Heart right ventricle (tissue), 16 donors: ENCODE measurements at places on chromosomes 12 and 14.

DNA sequence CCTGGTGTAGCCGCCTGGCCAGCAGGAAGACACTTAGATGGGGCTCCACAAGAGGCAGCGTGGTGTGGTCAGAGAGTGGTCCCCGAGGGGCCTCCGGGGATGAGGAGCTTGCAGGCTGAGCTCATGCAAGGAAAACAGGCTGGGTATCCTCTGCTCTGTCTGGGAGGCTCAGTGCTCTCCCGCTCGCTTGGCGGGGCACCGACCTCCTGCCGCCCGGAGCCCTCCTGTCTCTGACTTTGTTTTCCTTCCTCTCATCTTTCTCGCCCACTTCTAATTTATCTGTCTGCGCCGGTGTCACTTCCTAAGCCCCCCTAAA lies 31.3 kb upstream of the DLK1 start:
- DNase-seq: no peak

- no peak for DNase-seq
Observed at GRCh38 chr14:59292921-59293534, 104.6 kb downstream of the DAAM1 start.

- DNase-seq: no peak
Observed at GRCh38 chr14:101183376-101184103, 280.0 kb upstream of the RTL1 start.

- DNase-seq: no peak
Observed at GRCh38 chr14:33642691-33643244, 308.1 kb downstream of the EGLN3 start.

- peak; percentile 86 for DNase-seq
Observed at GRCh38 chr14:53956427-53957201, at the start of gene BMP4. Gene BMP4 (minus strand): TSS chr14:53956825. CDS start chr14:53952222, 4,603 bp downstream.

- DNase-seq: no peak
Observed at GRCh38 chr14:37036669-37037341, 135.6 kb downstream of the SLC25A21 start.

- DNase-seq: no peak
Observed at GRCh38 chr12:1161197-1161596, 170.2 kb downstream of the ERC1 start.

DNA sequence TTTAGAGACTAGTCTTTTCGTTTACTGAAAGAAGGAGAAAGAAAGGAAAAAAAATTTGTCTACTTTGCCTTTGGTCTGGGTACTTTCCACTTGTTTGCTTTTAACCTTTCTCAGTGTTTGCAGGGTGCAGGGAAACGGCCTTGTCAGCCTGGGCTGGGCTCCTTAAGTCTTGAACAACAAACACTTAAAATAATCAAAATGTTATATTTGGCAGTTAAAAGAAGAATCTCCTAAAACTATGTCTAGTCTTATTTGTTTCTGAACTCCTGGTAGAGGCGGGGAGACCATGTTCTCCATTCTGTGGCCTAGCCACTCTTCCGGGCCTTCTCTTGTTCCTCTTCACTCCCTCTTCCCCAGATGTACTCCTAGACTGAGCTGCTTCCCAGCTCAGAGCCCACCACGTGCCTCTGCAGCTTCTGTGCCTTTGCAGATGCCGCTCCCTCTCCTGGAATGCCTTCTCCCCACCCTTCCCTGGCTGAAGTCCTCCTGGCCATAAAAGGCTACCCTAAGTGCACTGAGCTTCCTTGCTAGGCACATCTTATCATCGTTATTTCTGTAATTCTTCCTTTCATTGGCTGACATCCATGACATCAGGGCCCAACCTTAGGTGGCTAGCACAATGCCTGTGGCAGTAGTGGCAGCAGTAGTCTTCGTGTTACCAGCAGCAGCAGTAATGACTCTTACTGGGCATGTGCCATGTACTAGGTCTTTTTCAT lies 432.9 kb downstream of the ZFP36L1 start:
- DNase-seq: peak; percentile 35

GRCh38 chr12:69897744-69898143 lies 72.7 kb downstream of the MYRFL start:
- peak; percentile 21 for DNase-seq

GRCh38 chr12:124756166-124756565 lies 107.5 kb downstream of the SCARB1 start:
- DNase-seq: no peak

- peak; percentile 73 for DNase-seq
Observed at GRCh38 chr12:52884526-52885293, 20.2 kb downstream of the KRT8 start.

DNA sequence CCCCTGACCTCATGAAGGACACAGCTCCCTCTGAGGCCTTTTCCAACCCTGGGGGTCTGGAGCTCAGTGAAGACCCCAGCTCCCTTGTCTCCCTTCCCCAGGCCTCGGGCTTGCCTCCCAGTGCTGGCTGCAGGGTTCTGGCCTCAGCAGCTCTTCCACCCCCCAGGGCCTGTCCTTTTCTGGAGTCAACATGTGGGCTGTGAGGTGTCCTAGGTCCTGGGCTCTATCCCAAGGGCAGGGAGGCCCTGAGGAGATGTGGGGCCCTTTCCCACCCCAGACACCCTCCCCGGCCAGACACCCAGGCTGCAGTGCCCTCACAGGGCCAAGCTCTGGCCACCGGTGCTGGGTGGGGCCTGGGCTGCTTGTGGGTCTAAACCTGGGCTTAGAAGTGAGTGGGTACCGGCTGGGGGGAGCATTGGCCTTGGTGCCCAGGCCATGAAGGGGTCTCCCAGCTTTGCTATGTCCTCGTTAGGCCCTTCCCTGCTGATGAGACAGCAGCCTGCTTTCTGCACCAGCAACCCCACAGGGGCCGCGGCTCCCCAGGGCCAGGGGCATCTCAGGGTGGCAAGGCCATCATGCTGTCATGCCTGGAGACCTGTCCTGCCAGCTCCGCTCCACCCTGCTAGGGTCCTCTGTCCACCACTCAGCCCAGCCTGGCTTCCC lies 2.7 kb upstream of the CRIP2 start:
- DNase-seq: peak; percentile 51

GRCh38 chr12:58967561-58967960 lies 47.3 kb upstream of the LRIG3 start:
- DNase-seq: no peak

DNA sequence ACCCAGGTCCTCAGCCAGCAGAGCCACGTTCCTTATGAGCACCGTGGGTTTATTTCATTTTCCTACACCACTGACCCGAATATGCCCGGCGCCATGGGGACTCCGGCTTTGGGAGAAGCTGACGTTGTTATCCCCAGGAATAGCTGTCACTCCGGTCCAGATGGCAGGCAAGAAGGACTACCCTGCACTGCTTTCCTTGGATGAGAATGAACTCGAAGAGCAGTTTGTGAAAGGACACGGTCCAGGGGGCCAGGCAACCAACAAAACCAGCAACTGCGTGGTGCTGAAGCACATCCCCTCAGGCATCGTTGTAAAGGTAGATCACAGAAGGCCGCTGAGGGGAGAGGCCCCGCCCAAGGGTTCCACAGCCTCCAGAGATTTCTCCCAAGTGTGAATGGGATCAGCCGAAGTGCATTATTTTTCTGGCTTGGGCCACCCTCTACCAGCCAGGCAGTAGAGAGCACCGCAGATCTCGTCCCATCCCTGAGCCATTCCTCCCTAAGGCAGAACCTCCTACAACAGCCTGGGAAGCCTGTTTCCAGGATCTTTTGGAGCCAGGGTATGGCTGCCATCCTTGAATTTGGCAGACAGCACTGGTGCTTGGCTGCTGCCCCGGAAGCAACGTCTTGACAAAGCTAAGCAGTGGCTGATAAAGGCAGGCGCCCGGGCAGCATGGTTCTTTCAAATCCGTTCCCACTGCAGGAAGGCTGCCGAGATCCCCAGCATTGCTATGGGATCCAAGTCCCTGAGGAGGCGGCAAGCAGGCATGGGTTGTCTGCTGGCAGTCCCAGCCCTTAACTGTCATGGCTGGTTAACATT lies 17.8 kb downstream of the CDK2AP1 start:
- peak; percentile 61 for DNase-seq

DNA sequence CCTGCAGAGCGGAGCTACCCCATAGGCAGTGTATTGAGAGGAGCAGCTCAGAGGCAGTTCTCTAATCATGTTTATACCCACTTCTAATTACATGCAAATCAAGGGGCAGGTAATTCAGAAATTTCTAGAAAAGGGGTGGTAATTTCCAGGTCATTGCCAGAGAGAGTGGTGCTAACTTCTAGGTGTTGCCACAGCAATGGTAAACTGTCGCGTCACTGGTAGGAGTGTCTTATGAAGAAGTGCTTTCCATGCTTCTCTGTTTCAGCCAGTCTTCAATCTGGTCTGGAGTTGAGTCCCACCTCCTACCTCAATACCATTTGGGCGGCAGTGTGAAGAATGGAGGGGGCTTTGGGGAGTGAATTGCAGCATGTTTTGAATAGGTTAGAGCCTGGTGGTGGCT lies 8.5 kb upstream of the AMN1 start:
- no peak for DNase-seq

DNA sequence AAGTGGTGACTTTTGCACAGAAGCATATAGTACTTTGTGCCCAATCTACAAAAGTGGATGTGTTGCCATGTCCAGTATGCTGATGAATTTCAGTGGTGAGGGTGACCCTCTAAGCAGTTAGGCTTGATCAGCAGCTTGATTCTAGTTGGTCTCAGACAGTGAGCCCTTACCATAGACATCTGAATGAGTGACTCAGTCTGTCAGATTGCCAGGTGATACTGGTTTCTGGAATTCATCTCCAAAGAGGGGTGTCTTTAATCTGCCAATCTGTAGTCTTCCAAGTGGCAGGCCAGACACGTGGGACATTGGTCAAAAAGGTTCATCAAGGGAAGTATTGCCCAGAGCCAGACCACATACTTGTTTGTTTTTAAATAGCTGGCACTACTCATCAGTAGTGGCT lies 187.4 kb upstream of the SLC16A7 start:
- DNase-seq: no peak

- DNase-seq: no peak
Observed at GRCh38 chr12:11746024-11746771, 96.7 kb downstream of the ETV6 start.

DNA sequence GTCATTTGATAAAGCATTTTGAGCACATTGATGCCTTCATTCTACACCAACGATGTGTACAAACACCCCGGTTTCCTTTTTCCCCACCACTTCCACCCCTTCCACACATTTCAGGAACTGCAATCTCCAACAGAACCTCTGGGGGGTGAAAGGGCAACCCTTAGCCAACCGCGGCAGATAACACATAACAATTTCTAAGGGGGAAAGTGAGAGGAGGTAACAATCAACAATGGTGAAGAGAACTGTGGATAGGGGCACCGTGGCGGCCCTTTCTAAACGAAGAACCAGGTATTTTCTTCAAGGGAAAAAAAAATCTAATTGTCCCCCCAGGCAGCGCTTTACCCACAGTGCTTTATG lies 1.1 kb downstream of the KITLG start:
- no peak for DNase-seq

GRCh38 chr12:112686373-112686772 lies 105.2 kb upstream of the RPH3A start:
- DNase-seq: no peak

- no peak for DNase-seq
Observed at GRCh38 chr12:124321556-124322270, 26.8 kb downstream of the RFLNA start.

- DNase-seq: peak; percentile 23
Observed at GRCh38 chr12:65742018-65743010, 82.0 kb upstream of the HMGA2 start.

DNA sequence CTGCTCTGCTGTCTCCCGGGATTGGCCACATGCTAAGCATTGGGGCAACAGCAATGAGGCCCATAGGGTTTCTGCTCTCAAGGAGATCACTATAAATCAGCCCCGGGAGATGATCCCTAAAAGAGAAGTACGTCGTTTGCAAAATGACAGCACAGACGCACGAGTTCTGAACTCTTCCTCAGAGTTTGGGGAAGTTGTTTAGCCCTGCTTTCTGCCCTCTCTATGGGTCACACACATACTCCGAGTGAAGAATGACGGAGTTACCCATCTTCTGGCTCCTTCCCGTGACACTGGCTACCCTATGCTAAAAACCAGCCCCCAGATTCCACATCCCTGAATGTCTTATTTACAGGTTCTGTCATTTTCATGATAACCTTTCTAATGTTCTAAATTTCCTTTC lies 258.0 kb upstream of the PLEKHG7 start:
- DNase-seq: no peak

DNA sequence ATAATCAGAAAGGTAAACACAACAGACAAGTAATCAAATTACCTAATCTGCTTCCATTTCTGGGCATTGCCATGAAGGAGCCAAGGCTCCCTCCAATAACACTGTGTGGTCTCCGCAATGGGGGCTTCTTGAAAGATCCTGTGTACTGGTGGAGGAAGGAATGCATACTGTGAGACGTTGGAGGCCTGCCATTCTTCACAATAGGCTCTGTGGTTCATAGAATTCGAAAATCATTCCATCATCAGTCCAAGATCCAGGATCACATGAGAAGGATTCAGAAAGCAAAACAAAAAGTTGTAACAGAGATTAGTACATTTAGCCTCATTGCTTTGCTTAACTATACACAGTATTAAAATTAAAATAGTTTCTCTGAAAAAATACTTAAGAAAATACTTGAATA lies 76.3 kb downstream of the CDK17 start:
- no peak for DNase-seq

DNA sequence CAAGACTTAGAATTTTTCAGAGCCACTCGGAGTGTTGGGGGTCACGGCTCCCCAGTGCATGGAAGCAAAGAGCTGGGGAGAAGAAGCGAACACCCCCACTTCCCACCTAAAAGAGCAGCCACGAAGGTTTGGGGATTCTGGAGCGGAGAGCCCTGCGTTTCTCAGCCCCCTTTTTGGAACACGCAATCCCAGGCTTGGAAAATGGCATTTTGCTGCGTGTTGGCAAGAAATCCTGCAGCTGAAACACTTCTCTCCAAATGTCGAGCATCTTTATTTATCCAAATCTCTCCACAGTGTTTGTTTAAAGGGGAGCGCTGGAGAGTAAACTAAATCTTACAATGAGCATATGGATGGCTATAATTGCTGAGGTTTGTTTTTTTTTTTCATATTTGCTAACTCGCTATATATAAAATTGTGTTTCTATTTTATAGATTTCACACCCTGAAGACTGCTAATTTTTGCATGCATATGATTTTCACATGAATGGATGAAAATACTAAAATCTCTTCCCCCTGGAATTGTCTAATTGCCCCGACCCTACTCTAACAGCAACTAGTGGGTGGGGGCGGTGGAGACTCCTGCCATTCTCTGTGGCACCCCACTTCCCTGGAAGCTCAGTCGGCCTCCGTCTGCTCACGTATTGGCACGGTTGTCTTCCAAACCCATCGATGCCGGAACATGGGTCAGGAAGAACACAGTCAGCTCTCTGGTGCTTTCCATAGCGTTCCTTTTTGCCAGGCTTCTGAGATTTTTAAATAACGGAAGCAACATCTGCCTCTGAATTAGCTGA lies 120.5 kb downstream of the GCH1 start:
- no peak for DNase-seq

- no peak for DNase-seq
Observed at GRCh38 chr14:61499991-61500390, 178.6 kb downstream of the PRKCH start.

GRCh38 chr14:21543521-21543960 lies 17.4 kb upstream of the SALL2 start:
- DNase-seq: no peak
